ENCODE measurements at places on chromosomes 1 and 21.
A peak's percentile ranks its signal among the peaks of the same experiment; 100 is the strongest.

- peak; percentile 9 for DNase-seq
Observed at GRCh38 chr1:84582802-84583587, 8.8 kb upstream of the CTBS start.

GRCh38 chr1:30816211-30817076, 58.9 kb upstream of the LAPTM5 start:
- no peak for DNase-seq

GRCh38 chr21:39625211-39625895, 12.6 kb downstream of the B3GALT5 start:
- no peak for DNase-seq

DNA sequence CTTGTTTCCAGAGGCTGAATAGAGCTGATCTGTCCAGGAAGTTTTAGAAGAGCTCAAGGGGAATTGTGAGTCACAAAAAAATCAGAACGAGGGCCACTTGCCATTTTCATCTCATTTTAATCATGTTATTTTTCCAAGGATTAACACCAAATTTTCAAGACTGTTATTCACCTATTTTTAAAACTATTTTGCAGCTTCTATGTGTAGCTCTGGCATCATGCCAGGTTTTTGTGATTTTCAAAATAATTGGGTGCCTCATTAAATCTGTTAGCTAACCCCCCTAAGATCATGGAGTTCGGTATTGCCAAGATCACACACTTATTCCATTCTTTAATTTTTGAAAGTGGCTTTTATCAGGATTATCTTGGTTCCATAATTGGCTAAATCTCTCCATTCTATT, 90.9 kb downstream of the RGS7 start:
- no peak for DNase-seq

- DNase-seq: no peak
Observed at GRCh38 chr1:15953791-15954241, 22.1 kb downstream of the ZBTB17 start.

DNA sequence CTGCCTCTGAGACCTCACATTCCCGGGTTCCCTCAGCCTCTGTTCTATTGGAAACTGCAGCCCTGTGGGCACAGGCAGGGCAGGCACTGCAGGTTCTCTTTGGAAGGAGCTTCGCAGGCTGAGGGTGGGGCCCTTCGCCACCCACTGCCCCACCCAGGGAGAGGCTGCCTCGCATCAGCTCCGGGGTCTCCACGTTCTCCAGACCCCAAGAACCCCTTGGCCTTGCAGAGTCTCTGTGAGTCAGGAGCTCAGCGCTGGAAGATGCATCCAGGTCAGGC, 8.6 kb upstream of the C1orf159 start:
- DNase-seq: no peak

- DNase-seq: no peak
Observed at GRCh38 chr21:38796424-38796823, 9.3 kb upstream of the ETS2 start.

GRCh38 chr1:109248797-109249629, at the start of gene CELSR2:
TSS of gene CELSR2 (plus strand) at chr1:109249539. CDS start at chr1:109250080, 541 bp downstream.
- DNase-seq: peak; percentile 55

DNA sequence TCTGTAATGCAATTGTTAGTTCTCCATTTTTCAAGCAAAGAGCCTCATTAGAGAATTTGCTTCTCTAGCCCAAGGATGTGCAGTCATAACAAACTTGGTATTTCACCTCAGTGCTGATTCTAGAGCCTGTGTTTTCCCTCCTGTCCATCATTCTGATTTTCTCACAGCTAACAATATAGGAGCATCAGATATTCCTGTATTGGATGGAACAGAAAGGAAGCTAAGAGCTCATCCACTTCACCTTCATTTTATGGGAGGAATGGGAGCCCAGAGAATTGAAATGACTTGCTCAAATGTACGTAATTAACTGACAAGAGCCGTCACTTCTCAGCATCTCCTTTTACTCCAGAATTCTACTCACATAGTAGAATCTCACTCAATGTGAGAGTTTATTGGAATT, 96.6 kb downstream of the EDEM3 start:
- DNase-seq: no peak

- no peak for DNase-seq
Observed at GRCh38 chr1:92808381-92808780, 23.5 kb upstream of the RPL5 start.

GRCh38 chr1:66351478-66351877, 182.5 kb upstream of the SGIP1 start:
- DNase-seq: no peak

GRCh38 chr1:63892632-63893395, 119.0 kb downstream of the ROR1 start:
- DNase-seq: peak; percentile 73

DNA sequence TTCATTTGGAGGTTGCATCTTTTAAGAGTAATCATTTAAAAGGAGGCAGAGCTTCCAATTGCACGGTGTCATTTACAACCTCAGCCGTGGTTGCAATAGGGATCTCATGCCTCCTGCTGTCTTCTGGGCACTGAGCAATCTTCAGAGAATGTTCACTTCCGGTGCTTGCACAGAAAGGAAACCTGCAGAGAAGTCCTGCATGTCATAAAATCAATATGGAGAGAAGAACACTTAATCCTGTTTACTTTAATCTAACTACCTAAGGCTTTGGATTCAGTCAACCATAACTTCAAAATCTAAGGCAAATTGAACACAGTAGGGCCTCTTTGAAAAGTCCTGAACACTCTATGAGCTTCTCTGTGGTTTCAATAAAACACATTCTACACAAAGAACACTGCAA, 11.3 kb upstream of the MAP10 start:
- DNase-seq: no peak

GRCh38 chr1:161494091-161494735, 11.0 kb upstream of the FCGR2A start:
- no peak for DNase-seq

- peak; percentile 95 for DNase-seq
Observed at GRCh38 chr1:59814180-59814900, 409 bp upstream of the HOOK1 start.

- no peak for DNase-seq
Observed at GRCh38 chr1:190935925-190936324, 458.3 kb upstream of the BRINP3 start.

GRCh38 chr21:34592120-34592955, 22.6 kb downstream of the RCAN1 start:
- no peak for DNase-seq

GRCh38 chr1:235563513-235564061, 59.3 kb upstream of the B3GALNT2 start:
- DNase-seq: no peak

DNA sequence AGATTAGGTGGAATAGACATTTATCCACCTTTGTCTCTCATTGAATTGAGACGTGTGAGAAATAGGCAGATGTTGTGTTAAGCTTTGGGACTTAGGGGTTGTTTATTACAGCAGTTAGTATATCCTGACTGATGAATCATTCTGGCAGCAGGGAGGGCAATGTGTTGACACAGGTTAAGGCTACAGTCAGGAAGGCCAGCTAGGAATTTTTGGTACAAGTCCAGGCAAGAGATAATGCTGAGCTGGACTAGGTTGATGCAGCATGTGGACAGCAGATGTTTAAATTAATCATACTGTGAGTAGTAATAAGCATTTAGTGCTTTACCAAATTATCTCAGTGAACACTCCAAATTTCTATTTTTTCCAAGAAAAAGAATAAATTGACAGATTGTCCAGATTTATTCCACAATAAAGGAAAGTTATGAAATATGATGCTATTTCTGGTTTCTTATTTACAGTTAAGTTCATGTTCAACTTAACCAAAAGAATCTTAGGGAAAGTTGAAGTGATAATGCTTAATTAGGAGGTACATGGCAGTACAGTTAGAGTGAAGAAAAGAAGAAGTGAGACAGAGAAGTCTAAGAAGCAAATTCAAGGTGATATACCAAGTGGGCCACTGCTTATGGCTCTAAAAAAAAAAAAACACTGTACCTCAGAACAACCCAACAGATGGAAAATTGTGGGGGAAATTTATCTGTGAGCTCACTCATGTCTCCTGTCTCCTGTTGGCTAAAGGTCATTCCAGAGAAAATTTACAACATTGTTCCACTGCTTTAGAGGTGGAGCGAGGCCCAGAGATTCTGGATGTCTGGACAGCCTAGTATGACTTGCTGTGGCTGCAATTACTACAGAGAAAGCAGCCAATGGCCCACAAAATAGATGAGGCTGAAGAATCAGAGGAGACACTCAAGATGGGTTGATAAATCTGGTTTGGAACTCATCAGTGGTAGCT, 102.7 kb upstream of the C21orf91 start:
- no peak for DNase-seq

GRCh38 chr1:221837896-221838295, 96.0 kb upstream of the DUSP10 start:
- DNase-seq: peak; percentile 11

GRCh38 chr1:35253941-35254340, 14.6 kb upstream of the ZMYM4 start:
- DNase-seq: no peak

DNA sequence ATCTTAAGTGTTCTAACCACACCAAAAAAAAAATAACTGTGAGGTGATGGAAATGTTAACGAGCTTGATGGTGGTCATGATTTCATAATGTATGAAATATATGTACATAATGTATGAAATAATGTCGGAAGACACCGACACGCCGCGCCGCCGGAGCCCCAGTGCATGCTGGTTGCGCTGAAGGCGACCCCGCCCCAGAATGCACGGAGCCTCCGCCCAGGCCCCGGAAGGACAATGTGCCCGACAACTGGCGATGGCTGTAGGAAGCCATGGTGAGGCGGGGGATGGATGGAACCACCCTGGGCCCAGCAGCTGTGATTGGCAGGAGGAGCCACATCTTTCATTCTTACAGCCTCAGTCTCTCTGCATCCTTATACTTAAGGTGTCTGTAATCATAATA, 7.4 kb downstream of the OR2T10 start:
- DNase-seq: no peak

DNA sequence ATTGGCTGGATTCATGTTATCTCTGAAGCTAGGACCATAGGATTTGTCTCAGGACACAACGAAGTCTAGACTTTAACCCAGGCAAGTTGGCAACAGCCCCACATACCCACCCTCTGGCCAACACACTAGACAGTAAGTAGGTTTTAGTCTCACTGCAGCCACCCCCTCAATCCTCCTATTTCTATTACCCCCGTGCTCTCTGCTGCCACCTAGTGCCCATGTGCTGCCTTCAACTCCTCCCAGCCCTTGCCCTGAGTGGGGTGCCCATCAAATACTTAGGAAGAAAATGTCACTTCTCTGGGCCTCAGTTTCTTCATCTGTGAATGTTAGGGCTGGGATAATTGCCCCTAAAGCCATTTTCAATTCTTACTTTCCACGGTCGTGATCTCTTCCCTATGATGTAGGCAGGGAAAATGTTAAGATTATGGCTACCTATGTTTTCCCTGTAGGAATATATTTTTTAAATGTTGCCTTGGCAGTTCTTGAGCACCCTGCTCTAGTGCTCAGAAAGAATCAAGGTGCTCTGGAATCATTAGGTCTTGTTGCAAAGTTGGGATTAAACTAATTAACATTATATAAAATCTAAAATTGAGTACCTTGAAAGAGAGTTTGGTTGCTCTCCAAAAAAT, 213.0 kb downstream of the LMX1A start:
- no peak for DNase-seq

DNA sequence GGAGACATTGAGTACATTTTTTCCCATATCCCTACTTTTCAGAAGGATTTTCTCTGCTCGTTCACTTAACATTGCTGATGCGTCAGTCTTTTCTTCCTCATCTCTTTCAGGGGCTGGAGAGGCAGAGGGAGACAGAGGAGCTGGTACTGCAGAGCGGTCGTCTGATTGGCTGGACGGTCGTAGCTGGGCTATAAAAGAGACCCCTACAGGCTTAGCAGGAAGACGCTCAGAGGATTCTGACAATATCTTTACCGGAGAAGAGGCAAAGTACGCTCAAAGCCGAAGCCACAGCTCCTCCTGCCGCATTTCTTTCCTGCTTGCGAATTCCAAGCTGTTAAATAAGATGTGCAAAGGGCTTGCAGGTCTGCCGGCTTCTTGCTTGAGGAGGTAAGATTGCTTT, at the start of gene RGS4:
Gene RGS4, plus strand, starts transcription at position 220 of the 400 bp plus-strand sequence. Its CDS starts 124 bp downstream, at position 344.
- DNase-seq: no peak

GRCh38 chr21:35637431-35637830, 422.9 kb downstream of the SETD4 start:
- no peak for DNase-seq

GRCh38 chr1:83596331-83596730, 402.6 kb downstream of the TTLL7 start:
- no peak for DNase-seq

DNA sequence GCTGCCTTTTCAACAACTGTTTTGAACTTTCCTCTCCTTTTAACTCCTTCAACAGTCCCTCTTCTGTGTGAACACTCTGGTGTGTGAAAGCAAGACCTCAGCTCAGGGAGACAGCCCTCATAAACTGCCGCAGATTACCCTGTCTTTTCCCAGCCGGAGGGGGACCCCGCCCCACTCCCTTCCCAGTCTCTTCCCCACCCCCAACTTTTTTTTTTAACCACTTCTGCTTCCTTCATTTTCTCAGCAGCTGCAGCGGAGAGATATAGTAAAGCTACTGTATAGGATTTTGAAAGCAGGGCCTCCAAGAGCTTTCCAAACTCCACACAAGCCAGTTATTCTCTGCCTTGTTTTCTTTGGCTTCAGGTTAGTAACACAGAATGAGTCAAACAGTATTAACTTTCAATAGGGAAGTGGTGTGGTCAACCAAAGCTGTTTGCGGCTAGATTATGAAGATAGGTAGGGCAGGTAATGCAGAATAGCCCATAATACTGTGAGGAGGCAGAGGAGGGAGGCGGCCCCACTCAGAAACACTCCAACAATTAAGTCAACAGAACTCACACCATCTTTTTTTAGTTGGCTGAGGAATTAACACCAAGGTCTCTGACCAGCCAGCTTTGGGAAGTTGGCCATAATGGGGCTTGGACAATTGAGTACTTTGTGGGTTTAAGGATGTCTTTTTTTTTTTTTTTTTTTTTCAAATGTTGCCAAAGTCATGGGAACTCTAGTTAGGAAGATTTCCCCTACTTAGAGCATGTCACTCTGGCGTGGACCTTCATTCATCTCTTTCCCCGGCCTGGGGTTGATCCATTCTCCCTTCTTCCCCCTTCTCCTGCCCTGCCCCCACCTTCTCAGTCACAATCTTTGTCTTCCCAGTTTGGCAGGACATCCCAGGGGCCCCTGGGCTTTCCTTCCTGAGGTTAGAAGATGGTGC, 177.0 kb downstream of the CLIC6 start:
- DNase-seq: no peak

Data from CD4-positive, alpha-beta T cell treated with Interferon gamma for 1 hour (primary cell).